Anterior cingulate cortex (tissue), 58 donors: ENCODE measurements at places on chromosomes 7 and 10.

DNA sequence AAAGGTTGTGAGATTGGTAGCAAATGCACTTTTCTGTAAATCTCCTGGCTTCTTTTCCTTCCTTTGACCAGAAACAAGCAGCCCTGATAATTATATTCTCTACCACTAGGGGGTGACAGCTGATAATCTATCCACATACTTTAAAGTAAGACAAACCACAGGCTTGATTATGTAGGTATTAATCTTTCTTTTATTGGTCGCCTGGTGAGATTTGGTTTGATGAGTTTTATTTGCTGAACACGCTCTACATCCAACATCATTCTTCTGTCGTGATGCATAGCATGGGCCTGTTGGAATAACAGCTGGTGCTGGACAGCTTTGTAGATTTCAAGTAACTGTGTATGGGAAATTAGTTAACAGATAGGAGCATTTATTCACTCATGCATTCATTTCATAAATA lies 63.5 kb downstream of the ZNF365 start:
- no peak for DNase-seq

- DNase-seq = no peak
Observed at GRCh38 chr10:110487411-110488331, 10.0 kb upstream of the DUSP5 start.

DNA sequence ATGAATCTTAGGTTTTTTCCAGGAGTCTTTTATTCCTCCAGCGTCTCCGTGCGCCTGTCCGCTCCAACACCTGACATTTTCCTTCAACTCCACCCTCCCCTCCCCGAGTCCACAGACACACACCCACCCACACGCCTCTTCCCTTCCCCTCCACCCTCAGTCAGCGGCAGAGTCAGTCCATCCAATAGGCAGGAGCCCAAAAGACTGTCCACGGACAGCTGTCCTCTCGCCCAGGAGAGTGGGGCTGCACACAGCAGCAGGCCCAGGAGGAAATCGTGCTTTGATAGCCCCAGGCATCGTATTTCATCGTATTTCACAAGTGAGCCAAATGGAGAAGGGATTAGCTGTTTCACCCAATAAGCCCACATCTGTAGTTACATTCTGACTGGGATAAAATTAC lies 285.1 kb downstream of the ZEB1 start:
- DNase-seq = no peak

DNA sequence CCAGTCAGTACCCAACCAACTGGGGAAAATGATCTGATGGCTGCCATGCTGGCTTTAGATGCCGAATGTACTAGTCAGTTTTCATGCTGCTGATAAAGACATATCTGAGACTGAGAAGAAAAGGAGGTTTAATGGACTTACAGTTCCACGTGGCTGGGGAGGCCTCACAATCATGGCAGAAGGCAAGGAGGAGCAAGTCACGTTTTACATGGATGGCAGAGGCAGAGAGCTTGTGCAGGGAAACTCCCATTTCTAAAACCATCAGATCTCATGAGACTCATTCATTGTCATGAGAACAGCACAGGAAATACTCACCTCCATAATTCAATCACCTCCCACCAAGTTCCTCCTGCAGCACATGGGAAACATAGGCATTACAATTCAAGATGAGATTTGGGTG lies 508.9 kb upstream of the NRP1 start:
- DNase-seq = no peak

GRCh38 chr7:112228632-112229031 lies 22.1 kb downstream of the ZNF277 start:
- DNase-seq = no peak

DNA sequence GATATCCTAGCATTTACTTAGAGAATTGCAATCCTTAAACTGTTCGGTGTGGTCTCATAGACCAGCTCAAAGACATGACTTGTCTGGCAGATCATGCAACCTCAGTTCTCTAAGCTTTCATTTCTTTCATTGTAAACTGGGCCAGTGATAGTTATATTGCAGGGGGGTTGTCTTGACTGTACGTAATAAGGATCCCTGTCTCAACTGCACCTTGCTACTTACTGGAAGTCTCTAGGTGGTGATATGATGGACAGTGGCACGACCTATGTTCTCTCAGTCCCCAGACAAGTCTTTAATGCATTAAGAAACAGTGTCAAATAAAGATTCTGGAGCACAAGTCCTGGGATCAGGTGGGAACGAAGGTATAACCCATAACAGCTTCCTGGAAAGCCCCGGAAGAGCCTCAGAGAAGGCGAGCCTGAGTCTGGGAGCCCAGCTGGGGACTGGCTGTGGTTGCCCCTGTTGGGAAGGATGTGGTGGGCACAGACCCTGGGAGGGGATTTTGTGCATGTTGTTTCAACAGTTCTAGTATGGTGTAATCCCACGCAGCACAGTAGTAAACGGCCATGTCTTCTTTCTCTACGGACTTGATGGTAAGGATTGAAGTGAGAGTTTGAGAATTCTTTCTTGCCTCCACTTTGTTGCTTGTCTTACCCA lies 26.0 kb upstream of the TARP start:
- DNase-seq = no peak
